MG63 (cell line): ENCODE measurements at places on chromosomes 5 and 9. TPM values are rescaled to one million over a fixed set of nuclear protein-coding genes. Genes with fewer than 3 reads are reported as not detected.

Gene PCDHGB6
- not detected in 2 replicates for total RNA-seq

Gene PARP8
- total RNA-seq, result 0.25 and 0.66 TPM in 2 replicates

Gene FAM169A
- 2.2 and 18.8 TPM in 2 replicates for total RNA-seq

Gene SPRY4
- total RNA-seq, result 3.9 and 5.5 TPM in 2 replicates

Gene PDE6A
- not detected in 2 replicates for total RNA-seq

Gene IPPK
- 9.8 and 13.3 TPM in 2 replicates for total RNA-seq

Gene CD72
- total RNA-seq, result 0.47 and 0.86 TPM in 2 replicates

Gene EIF4E1B
- total RNA-seq, result not detected in 2 replicates

Gene NR3C1
- total RNA-seq, result 45.6 and 50.8 TPM in 2 replicates

Gene PRR16
- total RNA-seq, result 0.30 and 5.9 TPM in 2 replicates

Gene GCNT1
- 4.8 and 23.9 TPM in 2 replicates for total RNA-seq

Gene NOXA1
- total RNA-seq, result not detected in 2 replicates

Gene SV2C
- not detected in 2 replicates for total RNA-seq

Gene IL4
- total RNA-seq, result not detected in 2 replicates

Gene AQP3
- 19.7 TPM in 1 of 2 replicates, not detected in the other for total RNA-seq

Gene TAF11L10
- total RNA-seq, result not detected in 2 replicates

Gene PDLIM7
- total RNA-seq, result 77.8 and 165 TPM in 2 replicates

Gene ENG
- 12.9 and 14.0 TPM in 2 replicates for total RNA-seq

Gene RNF180
- total RNA-seq, result 0.10 TPM in 1 of 2 replicates, not detected in the other

Gene FCN1
- total RNA-seq, result not detected in 2 replicates

Gene MOCS2
- total RNA-seq, result 98.3 and 115 TPM in 2 replicates

Gene RNF208
- not detected in 2 replicates for total RNA-seq

Gene ORM1
- not detected in 2 replicates for total RNA-seq

Gene ARSI
- total RNA-seq, result 38.8 and 45.4 TPM in 2 replicates

Gene SHROOM1
- total RNA-seq, result 8.6 and 16.4 TPM in 2 replicates

Gene GDA
- not detected in 2 replicates for total RNA-seq

Gene PTCD2
- 16.4 and 27.6 TPM in 2 replicates for total RNA-seq

Gene ELAVL2
- total RNA-seq, result not detected in 2 replicates

Gene ABO
- not detected in 2 replicates for total RNA-seq

Gene KCNV2
- total RNA-seq, result not detected in 2 replicates

Gene SNX24
- 21.8 and 27.3 TPM in 2 replicates for total RNA-seq

Gene SLC25A48
- not detected in 2 replicates for total RNA-seq

Gene PCDHB4
- total RNA-seq, result not detected in 2 replicates

Gene IL5
- not detected in 2 replicates for total RNA-seq

Gene SLC25A2
- total RNA-seq, result not detected in 2 replicates

Gene DBH
- not detected in 2 replicates for total RNA-seq

Gene EFNA5
- 0.56 and 0.79 TPM in 2 replicates for total RNA-seq

Gene WDR38
- total RNA-seq, result not detected in 2 replicates

Gene PLPP7
- total RNA-seq, result 8.1 and 16.3 TPM in 2 replicates

Gene NEURL1B
- 6.3 and 10.1 TPM in 2 replicates for total RNA-seq

Gene CHSY3
- total RNA-seq, result not detected in 2 replicates

Gene MELK
- total RNA-seq, result 75.8 and 95.3 TPM in 2 replicates

Gene AK1
- 36.6 and 69.0 TPM in 2 replicates for total RNA-seq

Gene PRSS3
- total RNA-seq, result not detected in 2 replicates

Gene SLC6A7
- not detected in 2 replicates for total RNA-seq

Gene ITGA1
- total RNA-seq, result 0.69 and 1.4 TPM in 2 replicates

Gene LCN9
- not detected in 2 replicates for total RNA-seq

Gene CDHR2
- total RNA-seq, result not detected in 2 replicates

Gene JAK2
- 0.81 and 4.2 TPM in 2 replicates for total RNA-seq

Gene APBA1
- total RNA-seq, result under 0.01 TPM in 1 of 2 replicates, not detected in the other

Gene ARL14EPL
- not detected in 2 replicates for total RNA-seq

Gene SPINK1
- not detected in 2 replicates for total RNA-seq

Gene GADD45G
- total RNA-seq, result 3.5 TPM in 1 of 2 replicates, not detected in the other

Gene CCL28
- 0.12 and 2.1 TPM in 2 replicates for total RNA-seq

Gene PDCD1LG2
- total RNA-seq, result 0.82 and 1.1 TPM in 2 replicates
